ENCODE measurements at places on chromosomes 1 and 21.

DNA sequence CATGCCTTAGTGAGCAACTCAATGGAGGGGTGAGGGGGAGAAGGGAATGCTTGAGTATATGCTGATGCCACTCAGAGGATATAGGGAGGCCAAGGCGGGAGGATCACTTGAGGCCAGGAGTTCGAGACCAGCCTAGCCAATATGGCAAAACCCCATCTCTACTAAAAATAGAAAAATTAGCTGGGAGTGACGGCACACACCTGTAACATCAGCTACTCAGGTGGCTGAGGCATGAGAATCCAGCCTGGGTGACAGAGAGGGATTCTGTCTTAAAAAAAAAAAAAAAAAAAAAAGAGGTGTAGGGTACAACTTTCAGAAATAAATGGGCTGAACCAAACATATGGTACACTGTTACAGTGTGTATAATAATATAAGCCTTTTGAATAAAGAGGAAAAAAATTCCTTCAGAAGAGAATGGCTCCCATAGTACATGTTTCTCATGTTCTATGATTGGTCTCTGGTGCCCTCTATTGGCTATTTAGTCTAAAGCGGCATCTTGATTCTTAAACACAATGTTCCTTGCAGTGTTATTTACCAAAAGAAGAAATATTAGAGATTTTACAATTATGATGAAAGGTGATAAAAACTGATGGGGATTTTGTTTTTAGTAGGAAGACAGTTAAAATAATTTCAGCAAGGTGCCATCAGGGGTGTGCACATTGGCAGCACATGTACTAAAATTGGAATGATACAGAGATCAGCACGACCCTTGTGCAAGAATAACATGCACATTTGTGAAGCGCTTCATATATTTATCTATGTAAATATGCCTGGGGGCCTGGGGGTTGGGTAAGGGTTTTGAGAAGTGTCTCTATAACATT, 109.8 kb downstream of the PATJ start:
- DNase-seq = peak; percentile 53

- no peak for DNase-seq
Observed at GRCh38 chr1:212942679-212943392, 7.5 kb upstream of the VASH2 start.

DNA sequence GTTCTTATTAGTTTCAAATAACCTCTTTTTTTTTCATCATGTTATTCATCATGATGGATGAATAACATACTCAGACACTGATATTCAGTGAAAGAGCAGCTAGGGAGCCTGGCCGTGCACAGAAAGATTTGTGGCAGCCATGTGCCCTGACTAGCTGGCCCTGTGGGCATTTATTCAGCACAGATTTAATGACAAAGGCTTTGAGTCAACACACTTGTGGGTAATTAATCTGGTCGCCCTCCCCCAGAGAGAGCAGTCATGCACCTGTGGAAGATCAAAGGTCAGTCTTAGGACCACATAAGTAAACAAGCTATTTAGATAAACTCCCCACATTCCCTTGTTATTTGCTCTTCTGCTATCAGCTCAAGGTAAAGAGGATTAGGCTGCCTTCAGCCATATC, 153.2 kb upstream of the HMCN1 start:
- no peak for DNase-seq

DNA sequence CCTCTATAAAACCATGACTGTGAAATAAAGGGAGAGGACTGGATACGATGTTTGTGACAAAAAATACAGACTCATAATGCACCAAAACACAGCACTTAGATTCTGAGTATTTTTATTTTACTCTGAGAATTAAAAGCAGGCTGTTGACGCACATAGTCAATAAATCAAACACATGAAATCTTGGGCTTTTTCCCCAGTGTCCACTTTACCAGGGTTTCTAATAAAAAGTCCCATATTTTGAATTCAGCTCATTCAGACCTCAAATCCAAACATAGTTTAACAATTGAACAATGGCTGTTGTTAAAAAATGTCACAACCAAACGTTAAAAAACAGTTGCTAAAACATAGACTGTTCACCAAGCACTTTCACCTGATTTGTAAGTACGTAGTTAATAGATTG, 553.4 kb downstream of the LTN1 start:
- no peak for DNase-seq

GRCh38 chr1:201525193-201525778, 13.6 kb upstream of the NAV1 start:
- no peak for DNase-seq

DNA sequence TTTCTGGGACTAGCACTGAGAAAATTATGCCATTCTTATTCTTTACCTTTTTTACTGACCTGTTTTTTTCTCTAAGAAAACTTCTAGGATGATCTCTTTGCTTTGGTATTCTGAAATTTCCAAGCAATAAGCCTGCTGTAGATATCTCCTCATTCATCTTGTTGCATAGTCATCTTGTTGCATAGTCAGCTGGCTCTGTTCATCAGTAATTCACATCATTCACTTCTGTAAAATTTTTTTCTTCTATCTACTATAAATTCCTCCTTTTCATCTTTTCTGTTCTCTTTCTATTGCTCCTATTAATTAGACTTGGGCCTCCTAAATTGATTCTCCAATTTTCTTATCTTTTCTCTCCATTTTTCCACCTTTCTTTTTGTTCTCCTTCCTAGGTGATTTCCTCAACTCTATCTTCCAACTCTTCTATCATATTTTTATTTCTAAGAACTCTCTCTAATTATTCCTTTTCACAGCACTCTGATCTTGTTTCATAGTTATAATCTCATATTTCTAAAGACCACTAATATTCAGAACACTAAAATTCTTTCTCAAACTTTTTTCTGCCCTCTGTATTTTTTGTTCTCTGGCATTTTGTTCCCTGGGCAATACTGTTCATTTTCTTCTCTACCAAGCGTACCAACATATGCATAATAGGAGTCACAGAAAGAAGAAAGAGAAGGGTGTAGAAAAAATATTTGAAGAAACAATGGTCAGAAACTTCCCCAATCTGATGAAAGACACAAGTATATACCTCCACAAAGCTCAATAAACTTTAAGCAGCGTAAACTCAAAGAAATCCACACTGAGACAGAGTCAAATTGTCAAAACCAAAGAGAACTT, 17.7 kb downstream of the TUT4 start:
- no peak for DNase-seq

GRCh38 chr1:247180581-247180980, 8.8 kb upstream of the ZNF124 start:
- no peak for DNase-seq

DNA sequence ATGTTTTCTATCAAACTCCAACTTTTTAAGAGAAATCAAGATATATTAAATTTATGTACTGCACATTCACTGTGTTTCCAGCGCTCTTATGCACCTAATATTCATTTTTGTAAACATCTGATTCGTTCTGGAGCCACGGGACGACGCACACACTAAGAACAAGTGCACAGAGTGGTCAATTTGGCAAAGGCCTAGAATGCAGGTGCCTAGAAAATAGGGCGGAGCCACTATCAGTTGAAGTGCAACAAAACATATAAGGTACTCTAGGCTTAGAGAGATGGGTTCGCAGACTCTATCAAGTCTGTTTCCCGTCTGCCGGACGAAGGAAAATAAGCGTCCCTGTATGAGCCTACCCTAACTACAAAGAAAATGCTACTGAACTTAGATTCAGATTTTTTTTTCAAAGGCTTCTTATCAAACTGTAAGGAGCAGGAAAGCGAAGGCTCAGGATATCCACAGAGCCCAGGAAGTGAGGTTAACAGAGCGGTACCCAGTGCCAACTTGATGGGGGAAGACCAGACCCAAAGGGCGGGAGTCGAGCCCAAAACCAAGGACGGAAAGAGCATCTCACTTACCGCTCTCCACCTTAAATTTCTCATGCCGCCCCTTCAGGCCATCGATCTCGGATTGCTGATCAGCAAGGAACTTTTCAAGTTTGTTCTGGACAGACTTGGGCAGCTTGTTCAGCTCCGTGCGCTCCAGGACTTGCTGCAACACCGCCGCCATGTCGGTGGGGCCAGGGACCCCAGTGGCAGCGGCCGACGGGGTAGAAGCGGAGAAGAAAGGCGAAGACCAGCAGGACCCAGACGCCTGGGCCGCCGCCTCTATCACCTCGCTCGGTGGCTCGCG, 526 bp downstream of the TPR start:
- DNase-seq = peak; percentile 21

GRCh38 chr1:41677620-41678019, 193.1 kb upstream of the EDN2 start:
- DNase-seq = no peak

GRCh38 chr1:8711151-8711550, 106.3 kb downstream of the RERE start:
- no peak for DNase-seq

DNA sequence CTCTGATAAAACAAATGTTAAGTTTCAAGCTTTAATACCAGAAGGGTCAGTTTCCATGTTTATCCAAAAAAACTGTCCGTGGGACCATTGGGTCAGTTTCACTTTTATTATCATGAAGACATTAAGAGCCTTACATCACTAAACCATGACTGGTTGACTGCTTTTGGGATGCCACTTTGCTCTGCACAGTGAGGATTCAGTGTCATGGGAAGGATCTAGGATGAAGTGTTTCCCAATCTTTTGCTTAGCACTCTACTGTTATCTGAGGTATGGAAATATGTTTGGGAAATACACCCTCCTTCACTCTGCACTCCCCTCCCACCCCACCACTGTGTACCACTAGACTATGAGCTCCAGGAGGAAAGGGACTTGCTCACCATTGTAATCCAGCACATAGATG, 16.3 kb downstream of the RPS6KC1 start:
- no peak for DNase-seq

GRCh38 chr1:58469016-58469415, 77.5 kb downstream of the OMA1 start:
- DNase-seq = no peak

- DNase-seq = no peak
Observed at GRCh38 chr1:77857552-77857951, 30.9 kb upstream of the NEXN start.

DNA sequence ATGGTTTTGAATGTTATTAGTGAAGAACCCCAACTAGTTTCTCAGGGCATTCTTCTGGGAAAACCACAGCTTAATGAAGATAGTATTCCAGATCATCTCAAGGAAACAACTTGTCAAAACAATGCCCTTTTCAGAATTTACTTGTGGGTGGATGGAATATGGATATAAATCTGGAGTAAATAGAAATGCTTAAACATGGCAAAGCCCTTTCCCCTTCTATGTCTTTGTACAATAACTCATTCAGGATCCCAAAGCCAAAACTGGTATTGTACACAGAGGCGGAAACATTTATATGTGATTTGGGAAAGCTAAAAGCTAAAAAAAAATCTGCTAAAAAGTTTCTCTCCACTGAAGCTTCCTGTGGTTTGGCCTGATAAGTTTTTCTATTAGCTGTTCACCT, 55.5 kb upstream of the RGS5 start:
- no peak for DNase-seq

DNA sequence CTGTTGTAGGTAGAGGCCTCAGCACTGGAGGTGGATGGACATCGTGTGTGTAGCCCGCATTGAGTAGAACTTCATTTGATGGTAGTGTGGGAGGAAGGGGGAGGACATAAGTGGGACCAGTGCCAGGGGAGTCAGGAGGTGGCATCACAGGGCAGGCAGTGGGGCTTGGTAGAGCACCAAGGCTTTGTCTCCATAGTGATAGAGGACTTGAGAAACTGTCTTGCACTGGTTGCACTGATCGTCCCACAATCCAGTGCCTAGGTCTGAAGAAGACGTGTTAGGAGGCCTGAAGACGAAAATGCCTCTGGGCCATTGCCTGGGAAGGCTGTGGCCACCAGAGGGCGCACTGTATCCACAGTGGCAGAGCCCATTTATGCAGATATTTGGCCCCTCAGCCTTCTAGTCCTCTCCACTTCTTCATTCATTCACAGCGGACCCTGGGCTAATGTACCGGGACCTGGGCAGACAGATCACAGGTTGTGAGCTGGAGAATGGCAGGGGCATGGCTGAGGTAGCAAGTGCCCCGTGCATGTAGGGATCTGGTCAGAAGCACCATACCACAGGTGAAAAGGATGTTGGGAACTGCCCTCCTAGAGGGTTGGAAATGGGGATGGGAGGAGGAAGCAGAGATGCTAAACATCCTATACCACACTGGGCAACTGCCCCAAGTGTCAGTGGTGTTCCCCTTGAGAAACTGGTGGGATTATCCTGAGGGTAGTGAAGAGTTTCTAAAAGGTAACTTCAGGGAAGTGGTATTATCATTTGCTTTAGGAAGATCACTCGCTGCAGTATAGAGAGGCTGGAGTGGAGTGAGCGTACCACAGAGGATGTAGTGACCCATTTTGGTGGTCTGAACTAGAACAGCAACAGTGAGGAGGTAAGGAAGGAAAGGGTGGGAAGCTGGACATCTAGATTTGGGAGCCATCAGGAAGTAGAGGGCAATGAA, 95.3 kb downstream of the PIK3R3 start:
- DNase-seq = peak; percentile 60

DNA sequence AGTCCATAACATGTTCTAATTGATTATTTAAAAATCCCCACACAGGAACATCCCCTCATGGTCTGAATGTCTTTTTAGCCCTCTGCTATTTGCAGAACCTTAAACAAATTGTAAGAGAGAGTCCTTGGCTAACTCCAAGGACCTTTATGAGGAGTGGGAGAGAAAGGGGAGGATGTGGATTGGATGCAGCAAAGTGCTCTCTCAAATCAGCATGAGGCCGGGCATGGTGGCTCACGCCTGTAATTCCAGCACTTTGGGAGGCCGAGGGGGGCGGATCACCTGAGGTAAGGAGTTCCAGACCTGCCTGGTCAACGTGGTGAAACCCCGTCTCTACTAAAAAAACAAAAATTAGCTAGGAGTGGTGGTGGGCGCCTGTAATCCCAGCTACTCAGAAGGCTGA, 154.8 kb downstream of the TGFB2 start:
- no peak for DNase-seq

DNA sequence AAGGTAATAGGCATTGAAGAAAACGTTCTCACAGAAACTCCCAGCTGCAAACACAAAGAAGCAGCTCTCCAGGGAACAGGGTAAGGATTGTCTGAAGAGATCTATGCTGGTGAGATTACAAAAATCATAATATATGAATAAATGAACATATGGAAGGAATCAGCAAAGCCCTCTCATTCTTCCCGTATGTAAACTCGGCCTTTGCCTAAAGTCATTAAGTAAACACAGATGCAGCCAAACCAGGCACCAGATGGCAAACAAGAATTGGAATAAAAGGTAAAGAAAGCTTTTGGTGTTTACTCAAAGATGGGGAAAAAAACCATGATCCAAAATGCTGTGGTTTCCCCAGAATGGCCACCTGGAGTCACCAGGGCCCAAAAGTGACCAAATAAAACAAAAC, 76.6 kb upstream of the HOOK1 start:
- DNase-seq = no peak

GRCh38 chr1:56330391-56331026, 248.9 kb downstream of the PLPP3 start:
- no peak for DNase-seq

Data from right renal cortex interstitium (tissue), 3 donors.